8988T (cell line): ENCODE measurements at places on chromosomes 7 and 10.

GRCh38 chr10:132418527-132419416 lies 21.8 kb downstream of the PWWP2B start:
- peak; percentile 80 for DNase-seq

- no peak for DNase-seq
Measured at GRCh38 chr10:5560817-5561703, 36.3 kb downstream of the CALML3 start.

GRCh38 chr10:13788711-13789447 lies 202.1 kb downstream of the PRPF18 start:
- no peak for DNase-seq

DNA sequence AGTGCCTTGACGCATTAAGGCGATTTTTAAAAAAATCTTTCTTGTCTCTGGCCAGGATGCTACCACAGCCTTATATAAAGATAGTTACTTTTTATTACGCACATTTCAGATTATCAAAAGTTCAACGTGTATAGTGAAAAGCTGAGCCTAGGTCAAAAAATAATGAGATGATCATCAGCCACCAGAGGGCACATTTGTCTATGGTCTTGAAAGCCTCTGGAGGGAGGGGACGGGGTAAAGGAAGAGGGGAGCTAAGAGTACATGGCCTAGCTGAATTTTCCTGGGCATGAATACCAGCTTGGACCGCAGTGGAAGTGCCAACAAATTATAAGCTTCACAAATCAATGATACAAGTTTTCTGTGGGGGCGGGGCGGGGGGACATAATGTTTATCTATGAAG lies 285.9 kb upstream of the SMIM30 start:
- no peak for DNase-seq

DNA sequence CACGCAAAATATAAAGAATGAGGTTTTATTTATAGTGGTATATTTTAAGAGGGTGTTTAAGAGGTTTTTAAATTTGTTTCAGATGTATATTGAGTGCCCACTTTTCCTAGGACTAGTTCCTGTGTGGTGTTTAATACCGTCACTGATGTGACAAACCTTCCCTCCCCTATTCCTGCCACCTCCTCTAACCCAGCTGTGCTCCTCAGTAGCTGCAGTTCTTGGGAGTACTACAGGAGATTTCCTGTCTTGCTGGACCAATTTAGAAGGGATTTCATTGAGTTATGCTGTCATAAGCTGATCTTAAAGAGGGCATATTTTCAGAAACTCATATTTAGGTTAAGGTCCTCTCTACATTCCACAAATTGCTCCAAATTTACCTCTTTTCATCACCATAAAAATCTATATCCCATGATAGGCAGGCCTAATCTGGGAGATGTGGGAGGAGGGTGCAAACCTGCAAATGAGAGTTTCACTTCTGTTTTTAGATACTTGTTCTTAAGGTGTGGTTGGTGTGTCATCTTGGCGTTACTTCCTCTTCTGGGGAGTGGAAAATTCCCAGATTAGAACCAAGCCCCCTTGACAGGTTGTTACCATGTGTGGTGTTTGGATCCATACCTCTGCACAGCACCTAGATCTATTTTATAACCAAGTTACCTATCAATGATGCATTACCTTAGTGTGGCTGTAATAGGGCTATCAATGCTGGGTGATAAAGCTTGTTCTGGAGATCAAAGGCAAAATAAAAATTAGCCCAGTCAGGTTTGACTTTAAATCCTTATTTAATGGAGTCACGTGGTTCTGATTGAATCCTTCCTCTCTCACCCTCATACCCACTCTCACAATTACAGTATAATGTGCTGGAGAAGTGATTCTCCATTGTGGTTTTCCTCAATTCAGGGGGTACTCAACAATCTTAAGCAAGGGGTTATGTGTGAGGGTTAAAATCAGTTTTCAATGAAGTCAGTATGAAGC lies 141.1 kb downstream of the CDK14 start:
- no peak for DNase-seq

DNA sequence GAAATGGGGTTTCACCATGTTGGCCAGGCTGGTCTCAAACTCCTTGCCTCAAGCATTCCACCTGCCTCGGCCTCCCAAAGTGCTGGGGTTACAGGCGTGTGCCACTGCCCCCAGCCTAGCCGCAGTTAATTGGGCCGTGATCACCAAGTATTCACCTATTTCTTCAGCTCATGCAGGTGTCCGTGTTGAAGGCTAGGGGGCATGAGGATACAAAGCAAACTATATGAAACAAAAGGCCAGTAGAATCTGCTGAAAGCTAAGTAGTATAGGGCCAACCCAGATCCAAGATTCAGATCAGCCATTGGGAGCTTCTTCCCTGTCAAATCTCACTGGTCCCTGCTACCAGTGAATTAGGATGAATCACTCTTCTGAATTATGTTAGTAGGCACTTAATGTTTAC lies 73.4 kb downstream of the LRRC4 start:
- no peak for DNase-seq

GRCh38 chr10:128927497-128928161 lies 539.4 kb upstream of the MGMT start:
- DNase-seq, result no peak

DNA sequence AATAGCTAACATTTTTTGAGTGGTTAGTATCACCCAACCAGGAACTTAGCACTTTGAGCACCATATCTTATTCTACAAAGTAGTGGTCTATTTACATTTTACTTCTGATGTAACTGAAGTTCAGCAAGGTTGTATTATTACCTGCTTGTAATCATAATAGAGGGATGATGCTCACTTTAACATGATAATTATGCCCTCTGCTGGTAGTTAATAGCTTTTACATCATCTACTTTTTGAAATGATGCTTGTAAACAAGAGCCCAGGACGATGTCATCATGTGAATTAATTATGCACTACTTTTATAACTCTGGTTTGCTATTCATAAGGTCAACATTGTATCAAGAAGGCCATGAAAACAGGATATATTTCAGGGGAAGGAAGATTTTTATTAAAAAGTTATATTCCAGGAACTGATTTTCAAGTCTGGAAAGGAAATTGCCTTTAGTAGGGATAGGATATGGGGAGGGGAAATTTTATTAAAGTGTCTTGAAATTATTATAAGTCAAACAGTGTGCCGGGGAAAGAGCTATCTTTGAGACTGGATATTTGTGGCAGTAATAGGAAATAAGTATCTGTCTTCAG lies 80.3 kb upstream of the SCIN start:
- no peak for DNase-seq

DNA sequence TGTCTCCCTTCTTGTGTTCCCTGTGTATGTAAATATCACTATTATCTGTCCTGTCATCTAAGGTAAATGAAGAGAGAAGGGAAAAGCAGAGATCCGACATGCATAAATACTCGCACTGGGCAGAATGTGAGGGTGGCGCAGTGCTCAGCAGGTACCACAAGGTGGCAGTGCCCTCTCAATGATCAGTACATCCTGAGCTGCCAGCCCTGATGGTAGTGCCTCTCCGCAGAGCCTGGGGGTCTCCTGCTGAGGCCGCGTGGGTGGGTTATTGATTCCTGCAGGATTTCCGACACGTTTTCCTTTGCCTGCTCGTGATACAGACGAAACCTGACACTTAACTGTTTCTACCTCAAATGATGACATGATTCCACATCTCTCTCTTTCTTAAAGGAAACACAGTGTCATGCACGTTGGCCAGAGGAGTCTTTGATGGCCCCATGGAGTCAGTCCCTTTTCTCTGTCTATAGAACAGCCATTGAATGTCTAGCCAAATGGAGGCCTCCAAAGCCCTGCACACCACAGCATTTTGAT lies 19.8 kb downstream of the RGR start:
- DNase-seq, result no peak

DNA sequence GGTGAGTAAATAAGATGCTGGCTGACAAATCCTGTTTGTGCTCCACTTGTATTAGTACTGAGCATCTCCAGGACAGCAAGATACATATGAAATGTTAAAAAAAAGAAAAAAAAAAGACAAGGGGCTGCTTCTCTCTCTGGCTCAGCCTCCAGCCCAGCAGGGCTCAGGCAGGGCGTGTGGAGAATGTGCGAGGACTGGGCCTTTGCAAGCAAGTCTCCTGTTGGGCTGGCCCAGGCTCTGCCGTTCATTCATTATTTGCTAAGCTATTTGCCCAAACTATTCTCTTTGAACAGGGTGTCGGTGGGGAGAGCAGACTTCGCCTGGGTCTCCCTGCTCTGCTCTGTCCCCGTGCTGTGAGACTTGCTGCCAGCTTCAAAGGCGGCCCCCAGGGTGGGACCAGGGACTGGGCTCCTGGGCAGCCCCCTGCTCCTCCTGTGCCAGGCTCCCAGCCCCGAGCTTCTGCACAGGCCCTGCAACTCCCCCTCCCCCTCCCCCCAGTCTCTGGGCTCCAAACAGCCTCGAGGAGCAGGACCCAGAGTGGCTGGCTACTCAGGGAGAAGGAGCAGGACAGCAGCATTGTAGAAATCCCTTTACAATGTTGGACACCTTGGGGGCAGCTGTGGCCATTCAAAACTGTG lies 25.6 kb upstream of the MGMT start:
- no peak for DNase-seq

DNA sequence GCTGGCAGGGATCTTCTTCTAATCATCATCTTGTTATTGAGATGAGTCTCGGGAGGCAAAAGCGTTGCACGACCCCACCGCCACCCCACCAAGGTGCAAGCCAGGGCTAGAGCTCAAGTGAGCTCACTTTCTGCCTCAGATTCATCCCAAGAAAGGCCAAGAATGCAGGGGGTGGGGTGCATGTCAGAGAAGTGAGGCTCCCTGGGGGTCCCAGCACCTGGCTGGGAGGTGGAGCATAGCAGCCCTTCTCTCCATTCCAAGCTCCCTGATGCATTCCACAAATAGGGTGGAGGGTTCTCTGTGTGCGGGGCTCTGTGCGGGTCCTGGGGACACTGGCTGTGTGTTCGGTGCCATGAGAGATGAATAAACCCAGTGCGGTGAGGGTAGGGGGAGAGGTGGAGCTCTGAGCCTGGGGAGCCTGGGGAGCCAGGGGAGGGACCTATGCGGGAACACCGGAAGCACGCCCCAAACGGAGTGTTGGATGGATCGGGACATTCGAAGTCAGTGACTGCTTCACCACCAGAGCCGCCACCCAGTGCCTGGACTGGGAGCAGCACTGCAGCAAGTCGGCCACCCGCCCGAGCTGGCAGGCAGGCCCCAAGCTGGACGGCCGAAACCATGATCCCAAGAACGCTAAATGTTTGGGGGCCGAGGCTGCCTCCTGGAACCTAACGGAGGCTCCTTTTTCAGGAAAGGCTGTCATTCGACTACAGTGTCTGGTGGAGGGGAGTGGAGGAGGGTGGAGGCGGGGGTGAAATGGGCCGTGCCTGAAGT lies 17.9 kb upstream of the HMX3 start:
- no peak for DNase-seq

DNA sequence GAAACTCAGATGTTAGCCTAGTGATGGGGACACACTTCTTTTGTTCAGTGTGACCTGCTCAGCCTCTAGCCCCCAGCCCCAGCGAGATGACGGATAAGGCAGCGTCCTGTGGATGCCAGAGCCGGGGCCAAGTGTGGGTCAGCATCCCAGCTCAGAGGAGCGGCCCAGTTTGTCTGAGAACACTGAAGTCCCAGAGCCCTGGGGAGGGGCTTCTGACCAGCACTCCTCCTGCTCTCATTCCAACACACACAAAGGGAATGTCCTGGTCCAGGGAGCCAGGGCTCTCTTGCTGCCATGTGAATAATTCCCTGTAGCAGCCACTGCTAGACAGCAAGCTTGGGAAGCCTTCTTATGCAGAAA lies 4.5 kb upstream of the ATP6V0E2 start:
- DNase-seq, result no peak

GRCh38 chr10:62059217-62059920 lies 157.9 kb downstream of the ARID5B start:
- no peak for DNase-seq

DNA sequence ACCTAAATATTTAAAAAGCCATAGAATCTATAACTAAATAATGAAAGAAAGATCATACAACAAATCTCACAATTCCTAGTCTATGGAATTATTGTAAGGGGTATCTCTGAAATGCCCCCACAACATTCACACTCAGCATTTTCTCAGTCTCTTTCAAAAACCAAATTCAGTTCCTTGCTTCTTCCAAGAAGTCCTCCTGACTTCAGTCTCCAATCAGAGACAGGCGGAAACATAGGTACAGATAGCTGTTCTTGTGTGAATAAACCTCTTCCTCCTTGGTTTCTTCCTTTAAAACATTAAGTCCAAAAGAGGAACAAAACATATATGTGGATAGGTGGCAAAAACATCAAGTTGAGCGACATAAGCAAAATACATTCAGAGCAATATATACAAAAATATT lies 13.9 kb upstream of the FBXW4 start:
- no peak for DNase-seq

DNA sequence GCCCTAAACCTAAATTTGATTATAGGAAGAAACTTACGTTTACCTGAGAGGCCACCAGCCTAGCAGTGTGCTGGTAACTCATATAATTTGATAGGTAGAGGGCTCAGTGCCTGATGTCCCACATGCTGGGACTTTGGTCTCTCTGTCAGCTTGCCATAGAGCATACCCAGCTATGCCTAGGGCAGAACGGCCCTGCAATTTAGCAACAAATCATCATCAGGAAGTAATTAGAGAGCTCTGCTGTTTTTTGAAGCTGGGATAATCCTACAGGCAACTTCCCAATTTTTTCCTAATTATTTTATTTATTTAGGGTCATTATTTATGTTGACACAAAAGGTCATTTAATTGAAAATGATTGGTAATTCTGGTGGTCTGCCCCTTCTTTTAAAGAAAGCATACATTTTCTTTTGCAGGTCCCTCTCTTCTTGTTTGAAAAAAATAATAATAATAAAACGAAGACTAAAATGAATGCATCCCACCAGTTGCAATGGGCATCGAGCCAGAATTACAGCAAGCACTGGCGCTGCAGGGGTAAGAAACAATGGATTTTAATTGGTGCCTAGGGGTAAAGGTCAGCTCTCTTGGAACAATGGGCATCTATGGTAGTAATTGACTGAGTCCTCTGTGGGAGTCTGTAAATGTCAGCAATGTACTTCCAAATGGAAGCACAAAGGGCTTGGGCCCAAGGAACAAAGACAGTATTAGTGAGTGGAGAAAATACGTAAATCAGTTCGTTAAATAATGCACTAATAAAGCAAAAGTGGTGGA lies 348.0 kb downstream of the SORCS1 start:
- DNase-seq, result no peak
